ENCODE measurements at places on chromosomes 4 and X.
A peak's percentile ranks its signal among the peaks of the same experiment; 100 is the strongest.

DNA sequence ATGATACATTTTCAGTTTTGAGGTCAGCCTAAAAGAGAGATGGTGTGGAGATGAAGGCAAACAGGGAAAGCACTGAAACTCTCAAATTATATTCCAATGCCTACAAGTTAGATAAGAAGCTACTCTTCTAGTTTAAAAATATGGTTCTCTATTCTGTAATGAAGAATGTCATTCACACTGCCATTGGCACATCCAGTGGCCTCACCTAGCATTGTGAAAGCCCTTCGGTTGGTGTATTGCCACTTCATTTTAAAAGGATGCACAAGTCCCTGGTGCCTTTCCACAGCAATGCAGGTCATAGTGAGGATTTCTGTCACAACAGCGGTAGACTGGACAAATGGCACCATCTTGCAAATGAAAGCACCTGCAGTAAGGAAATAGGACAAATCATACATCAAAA is 40.6 kb downstream of the QRFPR start:
- DNase-seq, result no peak

- DNase-seq, result no peak
These were observed 119.2 kb upstream of the MAB21L2 start for GRCh38 chr4:150462743-150463142.

GRCh38 chrX:20067709-20068561 is 48.8 kb downstream of the MAP7D2 start:
- DNase-seq, result peak; percentile 77

DNA sequence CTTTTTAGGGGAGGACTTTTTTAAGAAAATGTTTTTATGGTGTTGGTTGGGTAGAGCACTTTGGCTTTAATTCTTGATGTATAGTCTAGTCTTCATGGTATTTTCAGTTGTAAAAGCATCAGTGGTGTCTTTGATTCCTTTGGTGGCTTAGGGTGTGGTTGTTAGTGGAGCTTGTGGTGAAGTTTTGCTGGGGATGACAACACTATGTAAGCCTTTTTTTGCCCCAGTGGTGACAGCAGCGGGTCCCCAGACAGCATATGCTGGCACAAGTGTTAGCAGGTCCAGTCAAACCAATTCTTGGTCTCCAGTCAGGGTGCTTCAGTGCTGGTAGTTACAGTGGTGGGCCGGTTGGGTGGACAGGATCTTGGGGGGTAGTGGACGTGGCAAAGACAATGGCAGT is 52.0 kb downstream of the CHIC1 start:
- DNase-seq, result no peak

- no peak for DNase-seq
These were observed 14.1 kb downstream of the TMPRSS11D start for GRCh38 chr4:67869580-67870190.

GRCh38 chrX:16745102-16745501 is 25.7 kb downstream of the SYAP1 start:
- DNase-seq, result no peak

DNA sequence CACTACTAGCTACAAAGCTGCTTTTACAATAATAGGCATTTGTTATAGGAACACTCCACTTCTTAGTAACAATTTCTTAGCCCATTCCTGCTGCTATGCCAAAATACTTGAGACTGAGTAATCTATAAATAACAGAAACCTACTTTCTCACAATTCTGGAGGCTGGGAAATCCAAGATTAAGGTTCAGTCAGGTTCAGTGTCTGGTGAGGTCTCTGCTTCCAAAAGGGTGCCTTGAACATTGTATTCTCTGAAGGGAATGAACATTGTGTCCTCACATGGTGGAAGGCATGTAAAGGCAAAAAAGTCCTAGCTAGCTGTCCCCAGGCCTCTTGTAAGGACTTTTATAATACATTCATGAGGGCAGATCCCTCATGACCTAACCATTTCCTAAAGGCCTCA is 7.0 kb downstream of the SLC9B1 start:
- no peak for DNase-seq

DNA sequence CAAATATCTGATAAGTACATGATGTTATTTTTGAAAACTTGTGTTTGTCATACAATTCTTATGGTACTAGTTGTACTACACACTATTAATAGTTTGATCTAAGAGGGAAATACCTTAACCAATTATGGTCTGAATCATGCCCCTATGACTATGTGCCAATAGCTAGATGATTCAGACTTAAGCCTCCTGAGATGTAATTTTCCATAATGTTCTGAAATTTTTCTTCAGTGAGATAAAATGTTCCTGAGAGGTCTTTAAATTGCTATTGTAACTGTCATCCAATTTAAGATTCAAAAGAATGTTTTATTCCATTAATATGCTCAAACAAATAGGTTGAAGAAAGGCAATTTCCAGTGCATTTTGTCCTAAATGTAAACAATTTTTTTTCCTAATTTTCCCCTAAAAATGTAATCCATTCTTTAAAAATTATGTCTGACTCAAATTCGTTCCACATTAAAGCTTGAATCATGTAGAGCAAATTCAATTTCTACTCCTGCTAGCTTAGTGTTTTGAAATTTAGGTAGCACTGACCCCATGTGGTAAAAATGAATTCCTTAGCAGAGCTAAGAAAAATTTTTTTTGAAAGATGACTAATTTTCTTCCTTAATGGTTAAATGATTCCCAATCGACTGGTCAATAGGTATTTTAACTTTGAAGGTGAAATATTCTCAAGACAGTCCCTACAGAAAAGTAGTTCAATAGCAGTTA is 49.1 kb downstream of the APOOL start:
- DNase-seq, result peak; percentile 65

- DNase-seq, result no peak
These were observed 173.9 kb upstream of the PPARGC1A start for GRCh38 chr4:24063731-24064130.

GRCh38 chr4:2637956-2638552 is 101.6 kb downstream of the FAM193A start:
- DNase-seq, result no peak

- no peak for DNase-seq
These were observed 32.4 kb downstream of the OCRL start for GRCh38 chrX:129572422-129572821.

- peak; percentile 13 for DNase-seq
These were observed 24.4 kb upstream of the DYNLT3 start for GRCh38 chrX:37871626-37872302.

GRCh38 chr4:119268466-119268865 is 53.5 kb downstream of the FABP2 start:
- DNase-seq, result no peak

DNA sequence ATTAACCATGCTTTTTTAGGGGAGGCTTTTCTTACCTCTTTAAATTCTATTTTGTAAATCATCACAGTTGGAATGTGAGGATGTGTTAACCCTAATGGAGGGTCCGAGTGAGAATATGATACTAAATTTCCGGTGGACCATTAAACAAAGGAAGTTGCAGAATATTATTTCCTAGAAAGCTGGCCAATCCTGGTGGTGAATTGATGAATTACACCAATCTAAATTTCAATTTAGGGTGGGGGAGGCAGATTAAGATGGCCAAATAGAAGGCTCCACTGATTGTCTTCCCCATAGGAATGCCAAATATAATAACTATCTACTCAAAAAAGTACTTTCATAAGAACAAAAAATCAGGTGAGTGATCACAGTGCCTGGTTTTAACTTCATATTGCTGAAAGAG is 1045.6 kb downstream of the GLUD2 start:
- no peak for DNase-seq

- DNase-seq, result no peak
These were observed at the start of gene STATH for GRCh38 chr4:69995526-69996016. TSS of gene STATH (plus strand) at chr4:69995966. CDS start at chr4:69998438, 2,472 bp downstream.

- DNase-seq, result no peak
These were observed 249.1 kb downstream of the SPIN4 start for GRCh38 chrX:63101879-63102620.

DNA sequence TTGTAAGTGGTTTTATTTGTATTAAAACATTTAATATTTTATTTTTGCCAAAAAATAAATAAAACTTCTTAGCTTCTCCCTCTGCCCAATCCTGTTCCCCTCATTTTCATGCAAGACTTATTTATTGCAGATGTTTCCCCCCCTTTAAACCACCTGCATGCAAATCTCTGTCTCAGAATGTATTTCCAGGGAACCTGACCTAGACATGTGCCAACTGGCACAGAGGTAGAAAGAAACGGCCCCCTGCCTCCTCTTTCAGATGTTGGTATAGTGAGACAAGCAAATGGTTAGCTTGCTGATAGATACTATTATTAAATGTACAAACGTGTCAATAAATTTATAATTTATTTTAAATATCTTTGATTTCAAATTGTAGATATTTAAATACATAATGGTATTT is 47.1 kb downstream of the KLF3 start:
- DNase-seq, result no peak

DNA sequence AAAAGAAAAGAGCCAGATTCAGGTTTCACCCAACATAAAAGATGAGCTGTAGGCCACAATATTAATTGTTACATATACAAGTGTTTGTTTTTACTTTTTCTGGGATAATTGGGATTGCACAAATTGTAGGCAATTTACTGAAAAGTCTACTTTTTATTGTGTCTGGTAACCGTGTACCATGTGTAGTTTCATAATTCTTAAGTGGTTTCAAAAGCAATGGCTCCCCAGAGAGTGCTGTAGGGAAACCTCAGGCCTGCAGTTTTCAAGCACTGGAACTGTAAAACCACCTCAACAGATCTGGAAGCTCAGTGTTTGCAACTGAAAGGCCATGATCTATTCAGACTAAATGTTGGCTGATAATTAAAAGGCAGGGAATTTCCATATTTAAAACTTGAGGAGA is 53.9 kb upstream of the MMAA start:
- no peak for DNase-seq

DNA sequence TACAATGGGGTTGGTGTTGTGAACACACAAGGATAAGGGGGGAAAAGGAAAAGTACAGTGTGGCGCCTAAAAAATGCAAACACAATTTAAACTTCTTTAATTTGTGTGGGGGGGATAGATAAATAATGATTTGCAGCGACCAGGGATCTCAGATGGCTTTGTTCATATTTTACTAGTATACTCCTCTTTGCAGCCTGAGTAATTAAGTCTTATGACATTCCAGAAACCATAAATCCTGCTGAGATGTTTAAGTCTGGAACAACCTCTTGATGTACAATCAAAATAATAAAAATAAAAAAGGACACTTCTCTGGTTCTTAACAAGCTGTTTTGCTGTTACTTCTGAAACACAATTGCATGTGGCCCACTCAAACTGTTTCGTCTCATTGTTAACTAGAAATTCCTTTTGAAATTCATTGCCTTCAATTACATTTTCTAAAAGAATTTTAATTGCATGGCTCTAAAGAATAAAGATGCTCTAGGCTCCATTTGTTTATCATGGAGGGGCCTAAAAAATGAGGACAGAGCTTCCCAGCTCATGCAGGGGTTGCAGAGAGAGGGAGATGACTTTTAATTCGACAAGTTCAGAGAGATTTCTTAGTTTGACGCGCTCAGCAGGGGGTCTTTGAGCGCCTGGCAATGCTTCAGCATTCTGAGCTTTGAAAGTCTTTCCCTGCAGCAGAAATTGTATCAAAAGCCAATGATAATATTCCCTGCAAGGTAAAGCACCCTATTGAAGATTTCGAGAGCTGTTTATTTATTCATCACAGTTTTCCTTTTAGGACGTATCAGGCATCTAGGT is 892.4 kb upstream of the TENM3 start:
- no peak for DNase-seq

DNA sequence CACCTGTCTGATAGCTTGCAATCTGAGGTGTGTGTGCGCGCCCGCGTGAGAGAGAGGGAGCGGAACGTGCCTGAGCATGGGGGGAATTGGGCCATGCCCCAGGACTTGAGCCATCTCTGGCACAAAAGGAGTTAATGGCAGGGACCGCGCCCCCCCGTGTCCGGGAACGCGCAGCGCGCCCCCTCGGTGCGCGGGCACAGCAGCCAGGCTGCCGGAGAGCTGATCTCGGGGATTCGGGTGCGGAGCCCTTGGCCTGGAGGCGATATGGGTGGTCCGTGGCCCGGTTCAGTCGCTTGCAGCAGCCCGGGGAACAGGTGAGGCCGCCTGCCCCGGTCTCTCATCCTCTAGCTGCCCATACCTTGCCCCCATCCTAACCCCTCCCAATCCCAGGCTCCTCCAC is at the start of gene NLGN3:
TSS of gene NLGN3 (plus strand) at position 191 of the 400 bp plus-strand sequence. CDS start 2,909 bp downstream, outside the sequence.
- no peak for DNase-seq

DNA sequence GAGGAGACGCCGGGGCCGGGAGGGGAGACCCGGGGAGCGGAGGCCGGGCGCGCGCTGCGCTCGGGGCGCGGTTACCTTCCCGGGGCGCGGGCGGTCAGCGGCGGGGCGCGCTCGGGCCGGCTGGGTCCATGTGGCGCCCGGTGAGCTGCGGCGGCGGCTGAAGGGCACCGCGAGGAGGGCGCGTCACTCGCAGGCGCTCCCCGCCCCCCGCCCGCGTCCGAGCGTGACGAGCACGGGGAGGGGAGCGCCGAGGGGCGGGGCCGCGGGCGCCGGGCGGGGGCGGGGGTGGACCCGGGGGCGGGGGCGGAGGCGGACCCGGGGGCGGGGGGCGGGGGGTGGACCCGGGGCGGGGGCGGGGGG is at the start of gene CPLX1:
TSS of gene CPLX1 (minus strand) at position 159 of the 360 bp plus-strand sequence. CDS start 1,607 bp downstream, outside the sequence.
- peak; percentile 9 for DNase-seq

GRCh38 chrX:103467156-103467555 is 52.1 kb downstream of the RAB40A start:
- DNase-seq, result no peak

DNA sequence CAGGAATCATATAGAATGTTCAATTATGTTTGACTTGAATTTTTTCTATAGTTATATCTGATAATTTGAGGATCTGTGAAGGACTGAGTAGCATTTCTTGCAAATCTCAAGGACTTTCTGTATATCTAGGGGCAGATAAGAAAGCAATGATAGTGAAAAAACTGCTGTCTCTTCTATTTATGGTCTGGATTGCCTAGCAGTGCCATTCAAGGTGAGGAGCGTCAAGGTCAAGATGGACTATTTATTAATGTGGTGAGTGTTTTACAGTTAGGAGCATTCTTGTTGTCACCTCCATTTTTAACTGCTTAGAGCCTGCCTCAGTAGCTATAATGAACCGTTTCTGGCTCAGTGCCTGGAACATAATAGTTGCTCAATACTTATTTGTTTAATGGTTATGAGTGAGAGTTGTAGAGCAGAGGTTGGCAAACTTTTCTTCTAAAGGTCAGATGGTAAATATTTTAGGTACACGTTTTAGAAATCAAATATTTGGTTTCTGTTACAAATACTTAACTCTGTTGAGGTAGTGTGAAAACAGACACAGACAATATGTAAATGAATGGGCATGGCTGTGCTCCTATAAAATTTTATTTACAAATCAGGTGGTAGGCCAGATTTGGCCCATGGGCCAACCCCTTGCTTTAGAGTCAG is 523.2 kb upstream of the IGFBP7 start:
- DNase-seq, result no peak

DNA sequence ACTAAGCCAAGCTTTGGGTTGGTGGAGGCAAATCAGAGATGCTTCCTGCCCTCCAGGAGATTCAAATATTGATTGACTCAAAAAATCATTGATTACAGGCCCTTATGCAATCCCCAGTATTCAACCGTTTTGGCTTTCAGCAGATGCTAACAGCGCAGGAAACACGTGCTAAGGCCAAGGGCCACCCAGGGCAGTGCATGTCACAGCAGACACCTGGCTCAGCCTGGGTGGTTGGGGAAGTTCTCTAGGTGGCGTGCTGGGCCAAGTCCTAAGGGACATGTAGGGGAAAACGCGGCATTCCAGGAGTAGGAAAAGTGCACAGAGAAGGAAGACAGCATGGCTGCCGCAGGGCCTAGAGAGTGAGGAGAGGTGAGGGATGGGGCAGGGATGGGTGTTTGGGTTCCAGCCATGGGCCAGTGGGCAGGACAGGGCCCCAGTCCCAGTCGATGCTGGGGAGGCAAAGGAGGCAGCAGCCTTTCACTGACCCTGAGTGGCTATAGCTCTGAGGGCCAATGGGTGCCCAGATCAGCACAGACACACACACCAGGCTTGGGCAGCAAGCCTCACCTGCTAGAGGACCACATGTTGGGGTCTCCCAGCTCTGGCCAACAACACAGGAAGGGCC is 239.1 kb downstream of the EVC2 start:
- DNase-seq, result no peak
